ENCODE measurements at places on chromosomes 7 and 10.

DNA sequence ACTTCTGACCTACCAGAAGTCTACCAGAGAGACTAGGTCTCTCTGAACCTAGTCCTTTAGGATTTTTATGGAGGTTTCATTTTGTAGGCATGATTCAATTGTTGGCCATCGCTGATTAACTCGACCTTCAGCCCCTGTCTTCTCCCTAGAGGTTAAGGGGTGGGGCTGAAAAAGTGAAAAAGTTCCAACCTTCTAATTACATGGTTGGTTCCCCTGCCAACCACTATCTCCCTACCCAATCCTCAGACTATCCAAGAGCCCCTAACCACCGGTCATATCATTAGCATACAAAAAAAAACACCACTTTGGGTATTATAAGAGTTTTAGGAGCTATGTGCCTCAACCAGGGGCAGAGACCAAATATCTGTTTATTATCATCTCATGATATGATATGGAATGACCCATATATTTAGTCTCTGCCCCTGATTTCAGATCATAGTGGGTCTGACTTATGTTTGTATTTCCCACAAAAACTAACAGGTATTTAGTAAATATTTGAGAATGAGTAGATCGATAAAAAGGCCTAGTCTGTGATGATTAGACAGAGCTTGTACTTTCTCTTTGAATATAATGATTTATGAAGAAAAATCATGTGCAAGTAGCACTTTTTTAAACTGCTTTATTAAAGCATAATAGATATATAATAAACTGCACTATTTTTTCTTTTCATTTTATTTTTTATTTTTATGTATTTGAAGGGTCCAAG, 35.8 kb downstream of the DNAJC9 start:
- DNase-seq, result no peak

- DNase-seq, result no peak
Measured at GRCh38 chr7:143381427-143382125, 431 bp downstream of the ZYX start.

DNA sequence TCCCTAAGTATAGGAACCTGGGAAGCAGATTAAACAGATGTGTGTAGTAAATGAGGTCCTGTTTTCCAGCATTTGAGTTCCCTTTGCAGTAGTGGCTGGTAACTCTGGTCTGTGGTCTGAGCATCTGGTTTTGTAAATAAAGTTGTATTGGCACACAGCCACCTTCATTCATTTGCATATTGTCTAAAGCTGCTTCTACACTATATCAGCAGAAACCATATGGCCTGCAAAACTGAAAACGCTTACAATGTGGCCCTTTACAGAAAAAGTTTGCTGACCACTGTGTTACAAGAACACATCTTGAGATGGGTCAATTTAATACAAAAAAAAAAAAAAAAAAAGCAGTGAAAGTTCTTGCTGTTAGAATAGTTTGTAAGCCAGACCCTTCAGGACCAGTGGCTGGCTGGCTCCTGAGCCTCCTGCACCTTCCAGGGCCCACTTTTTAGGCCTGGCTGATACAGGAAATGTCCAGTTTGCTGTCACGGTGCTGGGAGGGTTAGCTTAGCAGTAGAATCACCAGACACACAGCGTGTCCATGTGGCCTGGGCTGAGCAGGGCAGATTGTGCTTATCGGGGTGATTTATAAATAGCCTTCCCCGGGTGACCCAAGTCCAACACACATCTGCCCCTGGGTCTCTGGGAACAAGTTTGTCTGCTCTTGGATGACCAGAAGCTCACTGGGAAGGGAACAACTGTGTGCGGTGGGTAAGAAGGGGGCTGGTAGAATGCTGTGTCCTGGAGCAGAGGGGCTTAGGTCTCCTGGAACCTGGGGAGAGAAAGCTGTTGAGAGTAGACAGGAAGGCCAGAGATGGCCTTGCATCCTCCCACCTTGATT, 1.4 kb downstream of the C10orf71 start:
- no peak for DNase-seq

- no peak for DNase-seq
Measured at GRCh38 chr10:21603721-21604120, 69.7 kb downstream of the MLLT10 start.

- no peak for DNase-seq
Measured at GRCh38 chr7:36107926-36108631, 45.0 kb upstream of the EEPD1 start.

GRCh38 chr7:95540366-95540765, 54.6 kb downstream of the ASB4 start:
- DNase-seq, result no peak

GRCh38 chr10:72348282-72348681, 6.4 kb downstream of the DNAJB12 start:
- no peak for DNase-seq

DNA sequence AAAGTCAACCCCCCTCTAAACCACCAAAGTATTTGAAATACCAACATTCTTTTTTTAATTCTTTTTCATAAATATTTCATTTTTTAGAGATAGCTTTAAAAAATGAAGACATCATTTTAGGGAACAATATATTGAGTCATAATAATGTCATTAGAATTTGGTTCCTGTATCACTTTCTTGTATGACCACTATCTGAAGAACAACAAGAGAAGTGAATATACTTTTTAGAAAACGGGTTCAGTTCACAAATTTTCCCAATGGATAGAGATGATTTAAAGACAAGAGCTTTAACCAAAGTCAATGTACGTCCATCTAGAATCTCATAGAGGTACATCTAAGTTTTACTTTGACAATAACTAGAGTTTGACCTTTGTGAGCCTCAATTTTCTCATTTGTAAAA, 48.2 kb downstream of the CUBN start:
- peak; percentile 35 for DNase-seq

DNA sequence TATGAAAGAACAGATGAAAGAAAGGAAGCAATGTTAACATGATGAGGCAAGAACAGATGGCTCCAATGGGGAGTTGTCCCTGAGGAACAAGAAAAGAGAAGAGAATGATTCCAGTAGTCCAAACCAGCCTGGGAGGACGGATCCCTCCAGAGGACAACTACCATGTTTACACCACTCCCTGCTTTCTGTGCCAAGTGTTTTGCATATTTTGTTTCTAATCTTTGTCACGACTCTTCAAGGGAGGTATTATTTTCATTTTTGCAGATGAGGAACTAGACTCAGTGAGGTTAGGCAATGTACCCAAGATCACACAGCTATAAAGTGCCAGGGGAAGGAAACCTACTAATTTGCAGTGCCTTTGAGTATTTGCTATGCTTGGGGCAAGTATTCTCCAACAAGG, 116.2 kb downstream of the PARP12 start:
- DNase-seq, result peak; percentile 65

DNA sequence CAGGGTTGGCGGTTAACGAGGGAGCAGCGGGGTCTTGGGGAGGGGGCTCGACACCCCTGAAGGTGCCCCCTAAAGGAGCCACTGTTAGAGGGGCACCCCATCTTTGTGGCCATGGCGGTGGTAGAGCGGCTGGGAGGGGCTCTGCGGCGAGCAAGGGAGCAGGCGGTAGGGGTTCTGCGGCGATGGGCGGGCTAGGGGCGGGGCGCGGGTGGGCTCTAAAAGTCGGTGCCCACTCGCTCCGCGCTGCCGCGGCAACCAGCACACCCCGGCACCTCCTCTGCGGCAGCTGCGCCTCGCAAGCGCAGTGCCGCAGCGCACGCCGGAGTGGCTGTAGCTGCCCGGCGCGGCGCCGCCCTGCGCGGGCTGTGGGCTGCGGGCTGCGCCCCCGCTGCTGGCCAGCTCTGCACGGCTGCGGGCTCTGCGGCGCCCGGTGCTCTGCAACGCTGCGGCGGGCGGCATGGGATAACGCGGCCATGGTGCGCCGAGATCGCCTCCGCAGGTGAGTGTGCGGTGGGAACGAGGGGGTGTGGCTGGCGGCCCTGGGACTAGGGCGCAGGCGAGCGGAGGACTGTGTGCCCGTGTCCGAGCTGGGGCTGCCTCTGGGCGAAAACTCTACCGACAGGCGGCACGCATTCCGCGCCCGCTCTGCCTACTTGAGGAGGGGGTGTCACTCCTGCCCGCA, at the start of gene MEST:
Gene MEST, plus strand, starts transcription at position 245 of the 682 bp plus-strand sequence. Its CDS starts 229 bp downstream, at position 474.
- DNase-seq, result no peak

GRCh38 chr10:92995509-92995908, 65.1 kb upstream of the CYP26C1 start:
- DNase-seq, result no peak

DNA sequence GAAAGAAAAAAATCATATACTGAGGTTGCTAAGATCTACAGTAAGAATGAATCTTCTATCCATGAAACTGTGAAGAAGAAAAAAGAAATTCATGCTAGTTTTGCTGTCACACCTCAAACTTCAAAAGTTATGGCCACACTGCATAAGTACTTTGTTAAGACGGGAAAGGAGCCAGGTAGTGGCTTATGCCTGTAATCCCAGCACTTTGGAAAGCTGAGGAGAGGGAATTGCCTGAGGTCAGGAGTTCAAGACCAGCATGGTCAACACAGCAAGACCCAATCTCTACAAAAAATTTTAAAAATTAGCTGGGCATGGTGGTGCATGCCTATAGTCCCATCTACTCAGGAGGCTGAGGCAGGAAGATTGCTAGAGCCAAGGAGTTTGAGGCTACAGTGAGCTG, 22.1 kb downstream of the CCDC186 start:
- no peak for DNase-seq

DNA sequence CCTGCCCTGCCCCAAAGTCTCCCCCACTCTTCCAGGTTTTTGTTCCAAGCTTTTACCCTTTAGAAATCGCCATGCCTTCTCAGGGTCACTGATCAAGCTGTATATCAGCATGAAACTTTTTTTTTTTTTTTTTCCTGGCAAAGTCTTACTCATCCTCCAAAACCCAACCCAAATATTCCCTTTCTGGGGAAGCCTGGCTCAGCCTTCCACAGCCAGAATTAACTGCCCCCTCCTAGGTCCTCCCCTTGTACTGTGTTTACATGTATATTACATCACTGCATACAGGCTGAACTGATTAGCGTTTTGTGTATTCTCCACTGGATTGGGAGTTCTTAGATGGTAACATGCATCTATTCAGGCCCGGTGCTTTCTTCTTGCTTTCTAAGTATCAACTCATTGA, 4.6 kb upstream of the NOBOX start:
- no peak for DNase-seq

DNA sequence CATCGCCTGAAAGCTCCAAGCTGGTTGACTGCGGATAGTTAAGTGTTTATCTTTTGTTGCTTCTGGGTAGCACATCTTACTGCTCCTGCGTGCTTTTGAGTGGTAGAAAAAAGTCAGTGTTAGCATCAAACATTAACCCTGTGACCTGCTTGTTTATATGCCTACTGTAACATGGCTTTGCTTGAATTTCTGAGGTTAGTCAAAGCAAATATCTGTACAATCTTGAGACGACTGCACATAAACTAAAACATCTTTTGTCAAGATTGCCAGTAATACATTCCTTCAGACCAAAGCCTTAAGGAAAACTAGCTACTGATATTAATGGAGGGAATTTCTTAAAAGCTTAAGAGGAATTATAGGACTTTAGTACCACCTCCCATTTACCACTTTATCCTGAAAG, 163.7 kb downstream of the BAMBI start:
- DNase-seq, result no peak

DNA sequence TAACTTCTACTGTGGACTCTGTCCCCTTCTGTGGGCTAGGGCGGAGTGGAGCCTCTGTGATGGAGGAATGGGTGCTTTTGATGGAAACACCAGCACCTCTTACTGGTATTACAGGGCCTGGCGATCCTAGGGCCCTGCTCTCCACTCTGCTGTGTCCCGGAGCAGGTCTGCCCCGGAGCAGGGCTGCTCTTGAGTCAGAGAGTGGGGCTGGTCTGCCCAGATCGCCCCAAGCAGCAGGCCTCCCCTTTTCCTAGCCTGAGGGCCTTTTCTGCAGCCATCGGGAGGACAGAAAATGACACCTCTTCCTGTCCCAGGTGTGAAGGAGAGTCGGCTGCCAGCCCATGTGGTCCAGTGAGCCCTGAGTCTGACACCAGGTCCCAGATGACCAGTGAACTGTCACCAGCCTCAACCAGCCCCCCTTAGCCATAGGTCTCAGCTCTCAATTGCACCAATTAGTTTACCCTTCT, 1.4 kb downstream of the ZNF282 start:
- DNase-seq, result no peak

DNA sequence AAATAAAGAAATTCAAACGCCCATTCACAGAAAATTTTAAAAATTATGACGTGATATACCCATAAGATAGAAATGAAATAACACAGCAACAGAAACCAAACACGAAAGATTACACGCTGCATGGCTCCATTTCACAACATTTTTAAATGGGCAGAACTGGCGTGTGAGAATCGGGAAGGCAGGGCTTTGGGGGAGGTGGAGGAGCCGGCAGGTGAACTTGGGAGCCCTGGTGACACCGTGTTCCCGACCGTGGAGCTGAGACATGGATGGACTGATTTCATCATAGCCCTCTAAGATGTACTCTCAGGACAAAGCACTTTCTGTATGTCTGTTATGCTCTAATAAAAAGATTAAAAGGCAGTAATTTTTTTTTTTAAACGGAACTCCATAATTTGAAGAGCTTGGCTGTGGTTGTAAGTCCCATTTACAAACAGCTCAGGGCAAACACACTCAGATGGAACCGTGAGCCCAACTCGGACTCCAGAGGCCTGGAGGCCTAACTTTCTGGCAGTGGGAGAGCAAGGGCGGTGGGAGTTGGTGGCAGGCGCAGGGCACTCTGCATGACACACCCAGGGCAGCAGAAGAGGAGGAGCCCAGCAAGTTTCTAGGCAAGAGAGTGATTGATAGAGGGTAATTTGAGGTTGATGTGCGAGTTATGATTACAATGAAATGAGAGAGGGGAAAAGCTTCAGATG, 203.4 kb downstream of the MAD1L1 start:
- DNase-seq, result no peak

- peak; percentile 61 for DNase-seq
Measured at GRCh38 chr10:64648915-64649314, 1127.7 kb downstream of the REEP3 start.

DNA sequence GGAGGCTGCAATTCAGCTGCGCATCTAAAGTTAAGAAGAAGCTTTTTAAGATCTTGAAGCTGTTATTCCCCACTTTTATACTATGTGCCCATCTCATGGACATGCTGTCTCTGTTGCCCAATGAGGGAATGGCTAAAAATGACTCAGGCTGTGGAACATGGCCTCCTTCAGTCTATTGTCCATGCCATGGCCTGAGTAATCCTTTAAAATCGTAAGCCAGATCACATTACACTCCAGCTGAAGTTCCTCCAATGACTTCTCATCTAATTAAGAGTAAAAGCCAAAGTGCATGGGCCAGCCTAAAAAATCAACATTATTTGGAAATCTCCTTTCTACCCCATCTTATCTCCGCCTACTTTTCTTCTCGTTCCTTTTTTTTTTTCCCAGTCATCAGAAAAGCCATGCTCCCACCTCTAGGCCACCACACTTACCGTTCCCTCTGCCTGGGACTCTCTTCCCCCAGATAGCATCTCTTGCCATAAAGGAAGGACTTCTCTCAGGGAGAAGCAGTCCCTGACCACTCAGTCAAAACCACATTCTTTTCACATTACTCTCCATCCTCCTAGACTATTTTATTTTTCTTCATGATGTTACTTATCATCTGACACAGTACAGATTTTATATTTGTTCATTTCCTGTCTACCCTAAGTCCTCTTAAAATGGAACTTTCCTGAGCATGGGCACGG, 337.4 kb downstream of the PRPF18 start:
- DNase-seq, result peak; percentile 78

Measured in inflammatory macrophage treated with lipopolysaccharide for 1 hour (primary cell).